ENCODE measurements at places on chromosomes 7 and 10.
A peak's percentile ranks its signal among the peaks of the same experiment; 100 is the strongest.

DNA sequence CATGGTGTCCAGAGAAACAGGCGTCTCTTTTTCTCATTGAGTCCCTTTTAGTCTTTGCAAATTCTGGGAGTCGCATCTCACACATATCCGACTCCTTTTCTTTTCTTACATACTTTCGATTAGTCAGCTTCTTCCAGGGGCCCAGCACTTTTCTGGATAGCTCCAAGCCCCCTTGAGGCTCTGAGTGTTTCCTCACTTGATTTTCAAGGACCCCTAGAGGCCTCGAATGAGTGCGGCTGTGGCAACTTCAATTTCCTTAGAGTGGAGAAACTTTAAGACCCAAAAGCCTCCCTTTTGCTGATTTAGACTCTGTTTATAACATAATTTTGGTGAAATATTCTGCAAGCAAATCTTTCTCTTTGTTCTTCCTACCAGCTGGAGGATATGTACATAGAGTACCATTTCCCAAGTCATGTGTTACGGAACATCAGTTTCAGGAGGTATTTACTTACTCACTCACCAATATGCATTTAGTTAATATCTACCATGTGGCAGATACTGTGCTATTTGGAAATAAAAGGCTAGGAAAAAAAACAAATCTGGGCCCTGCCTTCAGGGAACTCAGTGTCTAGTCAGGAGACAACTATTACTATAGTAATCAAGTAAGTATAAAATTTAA lies 555.2 kb downstream of the REEP3 start:
- no peak for DNase-seq

GRCh38 chr10:72252972-72253371 lies 20.8 kb upstream of the DDIT4 start:
- no peak for DNase-seq

DNA sequence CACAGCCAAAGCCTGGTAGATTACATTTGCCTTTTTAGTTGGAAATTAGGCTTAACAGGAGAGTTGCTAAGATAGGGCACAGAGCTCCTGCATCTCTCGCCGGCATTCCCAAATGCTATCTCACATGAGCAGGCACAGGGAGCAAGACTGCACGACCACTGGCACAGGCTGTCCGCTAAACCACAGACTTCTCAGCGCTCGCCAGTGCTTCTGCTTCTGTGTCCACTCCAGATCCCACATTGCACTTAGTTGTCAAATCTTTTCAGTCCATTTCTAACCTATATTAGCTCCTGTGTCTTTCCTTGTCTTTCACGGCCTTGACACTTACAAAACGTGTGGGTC lies 138.9 kb downstream of the EGFR start:
- no peak for DNase-seq

DNA sequence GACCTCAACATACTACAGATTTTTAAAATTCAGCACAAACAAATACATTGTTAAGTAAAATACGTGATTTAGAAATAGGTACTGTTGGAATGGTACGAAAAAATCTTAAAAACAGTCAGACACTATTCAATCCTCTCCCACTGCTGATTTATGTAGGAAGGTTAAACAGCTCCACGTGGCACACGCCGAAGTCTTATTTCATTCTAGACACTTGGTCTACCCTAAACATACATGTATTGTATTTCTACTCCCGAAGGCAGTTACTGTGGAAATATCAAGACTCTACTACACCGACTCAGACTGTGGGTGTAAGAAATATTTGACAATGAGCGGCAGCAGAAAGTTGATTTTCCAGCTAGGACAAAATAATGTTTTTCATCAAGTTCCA lies 130.6 kb downstream of the MPP7 start:
- DNase-seq: no peak

- DNase-seq: no peak
Observed at GRCh38 chr7:45237788-45238461, 80.3 kb downstream of the RAMP3 start.

DNA sequence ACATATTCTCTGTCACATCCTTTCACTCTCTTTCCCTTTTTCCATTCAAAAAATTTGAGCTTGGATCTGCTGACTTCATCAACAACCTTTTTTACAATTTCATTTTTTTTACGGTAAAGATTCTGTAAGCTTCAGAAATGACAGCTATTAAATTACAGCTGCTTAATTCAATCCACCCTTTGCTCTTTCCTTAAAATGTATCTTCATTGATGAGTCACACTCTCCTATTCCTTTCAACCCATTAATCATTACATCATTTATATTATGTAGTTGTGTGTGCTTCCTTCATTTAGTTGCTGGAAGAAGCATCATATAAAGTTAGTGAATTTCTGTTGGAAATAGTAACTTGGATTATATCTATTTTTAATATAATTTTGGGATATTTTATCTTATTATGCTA lies 67.1 kb upstream of the MAGI2 start:
- no peak for DNase-seq

- no peak for DNase-seq
Observed at GRCh38 chr10:116861796-116862195, 12.5 kb downstream of the ENO4 start.

DNA sequence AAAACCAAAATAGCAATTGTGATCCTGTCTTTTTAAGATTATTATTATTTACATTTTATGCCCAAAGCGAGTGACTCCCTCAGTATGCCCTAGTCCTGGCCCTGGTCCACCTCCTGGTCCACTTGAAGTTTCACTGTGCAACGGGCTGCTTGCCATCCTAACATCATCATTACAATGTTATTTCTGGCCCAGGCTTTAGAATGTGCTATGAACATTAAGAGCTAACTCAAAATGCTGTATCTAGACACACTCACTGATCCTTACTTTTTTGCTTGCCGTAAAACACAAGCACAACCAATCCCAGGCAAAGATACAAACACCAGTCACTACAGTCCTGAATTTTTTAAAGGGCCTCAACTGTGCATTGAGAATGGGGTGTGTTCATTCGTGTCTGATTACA lies 38.4 kb downstream of the RHOBTB1 start:
- peak; percentile 73 for DNase-seq

DNA sequence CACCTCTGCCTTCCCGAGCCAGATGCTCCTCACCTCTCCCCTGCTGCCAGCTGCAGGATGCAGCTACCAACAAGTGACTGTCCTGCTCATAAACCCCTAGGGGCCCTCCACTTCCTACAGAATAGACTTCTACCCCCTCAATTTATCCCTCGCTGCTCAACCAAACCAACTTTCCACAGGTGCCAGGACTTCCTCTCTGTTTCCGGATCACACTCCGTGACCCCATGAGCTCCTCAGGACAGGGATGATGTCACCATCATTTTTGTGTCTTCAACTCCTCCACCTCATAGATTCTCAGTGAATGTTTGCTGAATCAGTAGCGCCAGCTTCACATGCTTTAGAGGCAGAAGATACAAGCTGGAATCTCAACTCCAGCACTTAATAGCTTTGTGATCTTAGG lies 25.8 kb upstream of the ADRB1 start:
- DNase-seq: no peak

GRCh38 chr10:63645195-63645594 lies 124.0 kb downstream of the REEP3 start:
- no peak for DNase-seq

- no peak for DNase-seq
Observed at GRCh38 chr7:138749960-138750359, 47.8 kb upstream of the TMEM213 start.

GRCh38 chr7:116670409-116671015 lies 1.5 kb upstream of the MET start:
- DNase-seq: no peak

- DNase-seq: no peak
Observed at GRCh38 chr7:138166681-138167080, 90.4 kb downstream of the AKR1D1 start.

- no peak for DNase-seq
Observed at GRCh38 chr10:87818505-87819288, 671 bp upstream of the ATAD1 start.

Measured in Right ventricle myocardium inferior (tissue), 1 donor.